ENCODE measurements at places on chromosomes 13 and 19.
A peak's percentile ranks its signal among the peaks of the same experiment; 100 is the strongest.

DNA sequence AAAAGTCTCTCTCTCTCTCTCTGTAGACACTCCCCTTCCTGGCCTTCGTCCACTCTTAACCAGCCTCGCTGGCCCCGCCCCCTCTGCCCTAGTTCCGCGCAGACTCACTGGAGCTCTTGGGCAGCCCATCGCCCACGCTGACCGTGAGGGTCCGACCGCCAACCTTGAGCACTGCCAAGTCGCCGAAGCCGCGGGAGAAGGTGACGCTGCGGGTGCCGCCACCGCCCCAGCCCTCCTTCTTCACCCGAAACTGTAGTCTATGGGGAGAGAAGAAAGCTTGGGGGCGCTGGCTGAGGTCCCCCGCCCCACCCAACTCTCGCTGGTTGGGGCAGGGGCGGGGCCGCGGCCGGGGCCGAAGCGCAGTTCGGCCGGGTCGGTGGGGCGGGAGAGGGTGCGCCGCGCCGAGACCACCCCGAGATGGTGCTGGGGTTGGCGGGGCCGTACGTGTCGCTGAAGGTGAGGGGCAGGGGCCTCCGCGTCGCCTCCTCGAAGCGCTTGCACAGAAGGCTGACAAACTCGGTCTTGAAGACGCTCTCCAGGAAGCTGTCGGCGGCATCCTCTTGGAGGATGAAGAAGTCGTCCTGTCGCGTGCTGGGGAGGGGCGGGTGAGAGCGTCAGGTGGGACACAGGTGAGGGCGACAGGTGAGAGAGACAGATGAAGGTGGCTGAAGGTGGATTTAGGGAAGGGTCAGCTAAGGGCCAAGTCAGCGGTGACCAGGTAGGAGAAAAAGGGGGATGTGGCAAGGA, 12.6 kb upstream of the ZNF414 start:
- no peak for DNase-seq

- no peak for DNase-seq
Measured at GRCh38 chr19:16380314-16380695, 55.7 kb downstream of the KLF2 start.

GRCh38 chr13:44267980-44268379, 105.6 kb upstream of the SERP2 start:
- no peak for DNase-seq

DNA sequence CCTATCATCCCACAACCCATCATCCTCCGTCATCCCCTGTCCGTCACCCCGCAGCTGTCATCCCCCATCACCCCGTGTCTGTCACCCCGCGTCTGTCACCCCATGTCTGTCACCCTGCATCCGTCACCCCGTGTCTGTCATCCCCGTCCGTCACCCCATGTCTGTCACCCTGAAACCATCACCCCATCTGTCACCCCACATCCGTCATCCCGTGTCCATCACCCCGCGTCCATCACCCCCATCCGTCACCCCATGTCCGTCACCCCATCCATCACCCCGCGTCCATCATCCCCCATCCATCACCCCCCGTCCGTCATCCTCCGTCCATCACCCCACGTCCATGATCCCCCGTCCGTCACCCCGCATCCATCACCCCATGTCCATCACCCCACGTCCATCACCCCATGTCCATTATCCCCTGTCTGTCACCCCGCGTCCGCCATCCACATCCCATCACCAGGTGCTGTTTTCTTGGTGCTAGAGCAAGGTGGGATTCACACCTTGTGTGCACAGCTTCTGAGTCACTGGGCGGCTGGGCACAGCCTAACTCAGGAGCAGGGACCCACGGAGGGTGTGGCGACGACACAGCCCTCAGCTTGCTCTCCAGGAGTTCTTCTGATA, 24.2 kb downstream of the RASA3 start:
- DNase-seq = no peak

GRCh38 chr13:39847336-39847735, 191.9 kb downstream of the COG6 start:
- DNase-seq = no peak

DNA sequence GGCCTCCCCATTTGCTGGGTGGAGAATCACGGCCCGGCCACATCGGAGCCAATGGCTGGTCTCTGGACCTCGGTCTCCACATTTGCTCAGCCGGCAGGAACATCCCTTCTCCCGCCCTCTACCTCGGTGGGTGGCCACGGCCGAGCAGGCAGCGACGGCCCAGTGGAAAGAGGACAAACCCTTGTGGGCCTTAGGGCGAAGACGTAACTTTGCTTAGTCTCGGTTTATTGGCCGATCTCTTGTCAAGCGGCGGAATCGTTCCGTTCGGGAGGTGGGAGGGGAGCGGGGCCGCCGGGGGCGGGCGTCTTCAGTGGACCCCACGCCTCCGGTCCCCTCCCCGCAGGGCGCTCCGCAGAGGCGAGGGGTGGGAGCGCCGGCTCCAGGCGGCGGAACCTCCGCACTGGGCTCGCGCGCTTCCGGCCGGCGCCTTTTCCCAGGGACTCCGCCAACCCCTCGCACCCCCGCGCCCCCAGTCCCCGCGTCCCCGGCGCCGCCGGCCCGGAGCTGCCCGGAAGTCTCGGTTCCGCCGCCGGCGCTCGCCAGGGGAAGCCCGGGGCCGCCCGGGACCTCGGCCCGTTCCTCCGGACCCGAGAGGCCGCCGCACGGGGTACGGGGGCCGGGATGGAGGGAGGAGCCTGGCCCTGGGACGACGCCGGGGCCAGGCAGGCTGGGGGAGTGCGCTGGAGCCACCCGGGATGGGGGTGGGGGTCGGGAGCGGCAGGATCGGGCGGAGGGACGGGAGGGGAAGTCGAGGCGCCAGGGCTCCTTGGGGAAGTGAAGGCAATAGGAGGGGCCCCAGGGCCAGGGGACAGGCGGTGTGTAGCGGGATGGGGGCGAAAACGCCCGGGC, at the start of gene ZNF580:
TSS of gene ZNF580 (plus strand) at position 426 of the 849 bp plus-strand sequence. CDS start 1,507 bp downstream, outside the sequence.
- peak; percentile 39 for DNase-seq

Data from inflammatory macrophage (primary cell).